ENCODE measurements at places on chromosomes 3 and 15.

GRCh38 chr3:23113455-23114171 lies 89.5 kb upstream of the UBE2E2 start:
- DNase-seq = no peak

DNA sequence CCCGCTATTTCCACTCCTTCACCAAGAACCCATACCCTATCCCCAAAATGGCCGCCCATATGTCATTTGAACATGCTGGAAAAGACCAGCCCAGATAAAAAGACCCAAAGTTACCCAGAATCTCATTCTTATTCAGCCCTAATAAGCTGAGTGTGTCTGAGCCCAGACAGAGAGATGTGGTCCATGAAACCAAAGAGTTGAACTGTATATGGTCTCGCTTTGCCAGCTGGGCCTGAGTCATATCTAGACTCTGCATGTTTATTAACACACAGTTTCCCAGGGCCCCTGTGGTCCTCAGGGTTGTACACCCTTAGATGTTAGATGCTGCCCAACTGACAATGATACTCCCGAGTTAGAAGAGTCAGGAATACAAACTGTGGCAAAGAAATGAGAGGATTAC lies 201.9 kb upstream of the STRIT1 start:
- no peak for DNase-seq

DNA sequence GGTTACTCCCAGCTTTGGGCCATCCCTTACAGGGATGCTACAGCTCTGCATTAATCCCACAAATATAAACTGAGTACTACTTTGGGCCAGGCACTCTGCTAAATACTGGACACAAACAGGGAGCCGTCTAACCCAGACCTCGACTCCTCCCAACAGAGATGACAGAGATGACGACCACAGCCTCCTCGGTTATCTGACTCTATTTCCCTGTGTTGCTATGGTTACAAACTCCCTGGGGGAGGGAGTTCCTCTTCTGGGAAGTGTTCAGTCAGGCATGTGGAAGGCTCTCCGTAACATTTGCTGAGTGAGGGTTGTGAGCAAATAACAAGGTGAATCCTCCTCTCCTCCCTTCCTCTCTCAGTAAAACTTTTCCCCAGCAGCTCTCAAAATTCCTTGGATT lies 6.7 kb upstream of the CMTM7 start:
- no peak for DNase-seq

DNA sequence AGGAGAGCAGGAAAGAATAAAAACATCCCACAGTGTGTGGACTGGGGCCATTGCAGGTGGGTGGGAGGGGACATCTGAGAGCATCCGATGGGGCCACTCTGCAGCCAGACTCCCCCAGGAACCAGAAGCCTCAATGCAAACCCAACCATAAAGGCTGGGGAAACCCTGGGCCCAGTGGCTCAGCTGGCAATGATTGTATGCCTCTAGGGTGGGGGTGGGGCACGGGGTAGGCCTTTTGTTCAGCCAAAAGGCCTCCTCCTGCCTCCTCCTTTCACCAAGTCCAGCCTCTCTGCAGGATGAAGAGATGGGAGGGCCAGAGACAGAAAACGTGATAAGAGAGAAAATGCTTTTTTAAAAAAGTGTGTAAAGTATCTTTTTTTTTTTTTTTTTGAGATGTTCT lies 45.5 kb upstream of the HERC1 start:
- no peak for DNase-seq

GRCh38 chr3:121969631-121970030 lies 52.4 kb downstream of the ILDR1 start:
- no peak for DNase-seq

DNA sequence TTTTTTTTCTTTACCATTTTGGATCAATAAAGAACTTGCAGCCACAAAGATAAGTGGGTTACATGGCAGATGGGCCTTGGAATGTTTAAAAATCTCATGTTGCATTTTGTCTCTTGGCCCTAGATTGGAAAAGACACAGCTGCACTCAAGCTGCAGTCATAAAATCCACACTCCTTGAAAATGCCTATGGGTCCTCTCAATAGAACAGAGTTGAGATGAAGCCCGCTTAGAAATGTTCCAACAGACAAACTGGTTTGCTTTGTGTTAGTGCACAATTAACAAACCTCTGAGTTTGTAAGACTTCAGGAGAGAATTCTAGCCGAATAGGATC lies 401.2 kb upstream of the CDIN1 start:
- no peak for DNase-seq

DNA sequence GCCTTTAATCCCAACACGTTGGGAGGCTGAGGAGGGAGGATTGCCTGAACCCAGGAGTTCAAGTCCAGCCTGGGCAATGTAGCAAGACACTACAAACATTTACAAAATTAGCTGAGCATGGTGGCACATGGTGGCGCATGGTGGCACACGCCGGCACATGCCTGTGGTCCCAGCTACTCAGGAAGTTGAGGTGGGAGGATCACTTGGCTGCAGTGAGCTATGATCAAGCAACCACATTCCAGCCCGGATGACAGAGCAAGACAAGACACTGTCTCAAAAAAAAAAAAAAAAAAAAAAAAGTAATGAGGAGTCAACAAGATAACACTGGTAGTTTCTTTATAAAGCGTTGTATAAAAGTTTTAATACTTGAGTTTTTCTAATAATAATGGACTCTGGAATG lies 10.1 kb downstream of the FEZF2 start:
- no peak for DNase-seq

DNA sequence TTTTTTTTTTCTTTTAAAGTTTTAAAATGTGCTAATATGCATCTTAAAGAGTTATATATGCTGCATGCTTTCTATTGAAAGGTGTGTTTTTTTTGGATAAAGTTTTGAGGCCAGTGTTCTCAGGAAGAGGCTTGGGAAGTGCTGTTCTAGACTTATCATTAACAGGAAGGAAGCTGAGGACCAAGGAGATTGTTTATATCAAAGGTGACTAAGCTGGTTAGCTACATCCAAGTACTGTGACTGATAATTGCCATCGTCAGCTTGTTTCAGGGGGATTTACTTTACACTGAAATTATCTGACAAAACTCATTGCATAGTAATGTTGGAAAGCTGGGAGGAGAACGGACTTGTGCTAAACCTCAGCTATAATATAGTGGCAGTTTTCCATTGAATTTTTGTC lies 36.3 kb upstream of the UTS2B start:
- no peak for DNase-seq

Measured in stimulated activated CD4-positive, alpha-beta T cell treated with anti-CD3 and anti-CD28 coated beads, TNF-alpha, amount 100 ng/mL, for 1 hour (primary cell).